ENCODE measurements at places on chromosomes 16 and 17.

GRCh38 chr16:53511403-53512280, 8.6 kb upstream of the AKTIP start:
- no peaks in the 10 kb centered on the region for H3K27me3 ChIP-seq
- no peak overlapping the region for H3K4me3 ChIP-seq
- no peak overlapping the region for H3K27ac ChIP-seq
- H3K36me3 ChIP-seq, result peaks cover 27% of the 10 kb centered on the region
- peaks cover 39% of the 10 kb centered on the region for H3K4me1 ChIP-seq

GRCh38 chr17:81044428-81044763, 9.4 kb downstream of the BAIAP2 start:
- peaks cover 5% of the 10 kb centered on the region for H3K4me1 ChIP-seq
- DNase-seq, result no peak
- H3K27me3 ChIP-seq, result no peaks in the 10 kb centered on the region
- no peaks in the 10 kb centered on the region for H3K36me3 ChIP-seq
- no peak overlapping the region for H3K27ac ChIP-seq

GRCh38 chr16:85019659-85020245, 7.8 kb upstream of the KIAA0513 start:
- no peak for DNase-seq
- peaks cover 15% of the 10 kb centered on the region for H3K27me3 ChIP-seq
- no peak overlapping the region for H3K4me3 ChIP-seq

DNA sequence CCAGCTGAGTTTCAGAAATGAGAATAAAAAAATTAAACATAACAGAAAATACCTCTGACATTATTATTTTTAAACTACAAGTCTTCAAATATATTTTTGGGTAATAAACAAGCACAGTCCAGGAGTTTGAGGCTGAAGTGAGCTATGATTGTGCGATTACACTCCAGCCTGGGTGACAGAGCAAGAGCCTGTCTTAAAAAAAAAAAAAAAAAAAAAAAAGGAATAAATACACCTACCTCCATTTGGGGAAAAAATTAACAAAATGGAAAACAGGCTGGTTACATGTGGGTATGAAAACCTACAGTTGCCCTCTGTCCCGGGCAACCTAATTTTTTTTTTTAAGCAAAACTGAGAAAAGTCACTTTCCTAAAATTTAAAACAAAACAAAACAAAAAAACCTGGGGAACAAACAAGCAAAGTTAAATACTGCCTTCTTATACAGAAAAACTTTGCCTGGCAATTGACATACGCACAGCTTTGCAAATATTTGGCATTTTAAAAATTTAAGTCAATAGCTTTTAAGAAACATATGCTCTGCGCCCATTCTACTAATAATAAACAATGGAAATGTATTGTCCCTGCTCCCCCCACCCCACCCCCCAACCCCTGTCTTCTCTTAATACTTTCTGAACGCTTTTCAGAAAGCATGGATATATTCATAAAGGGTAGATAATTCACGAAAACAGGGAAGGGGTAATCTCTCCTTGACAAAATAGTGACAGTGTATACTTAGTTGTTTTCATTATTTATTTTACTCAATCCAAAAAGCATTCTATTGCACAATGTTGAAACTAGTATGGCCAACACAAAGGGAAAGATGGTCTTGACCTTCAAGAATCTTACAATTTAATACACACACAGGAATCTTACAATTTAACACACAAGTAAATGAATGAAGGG, 81.3 kb downstream of the STH start:
- H3K27me3 ChIP-seq, result no peaks in the 10 kb centered on the region
- H3K27ac ChIP-seq, result no peak overlapping the region
- no peak overlapping the region for H3K4me3 ChIP-seq
- peaks cover 49% of the 10 kb centered on the region for H3K36me3 ChIP-seq
- DNase-seq, result no peak
- H3K4me1 ChIP-seq, result peaks cover 8% of the 10 kb centered on the region

DNA sequence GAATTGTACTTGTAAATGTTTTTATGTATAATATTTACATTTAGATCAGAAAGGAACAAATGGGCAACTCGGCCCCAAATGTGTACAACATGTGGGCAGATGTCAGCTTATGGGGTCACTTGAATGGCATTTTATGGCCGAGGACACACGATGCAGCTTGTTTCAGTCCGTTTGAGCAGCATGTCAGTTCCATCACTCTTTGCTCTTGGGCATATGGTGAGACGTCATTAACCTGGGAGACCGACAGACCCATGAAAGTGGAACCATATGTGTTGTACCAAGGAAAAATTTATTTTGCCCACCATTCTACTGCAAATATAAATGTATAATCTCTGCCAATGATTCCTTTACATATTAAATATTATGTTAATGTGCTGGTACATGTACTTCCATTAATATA, 561.9 kb upstream of the SOX9 start:
- no peak for DNase-seq
- H3K36me3 ChIP-seq, result no peaks in the 10 kb centered on the region
- H3K4me3 ChIP-seq, result no peak overlapping the region
- no peaks in the 10 kb centered on the region for H3K27me3 ChIP-seq

- H3K36me3 ChIP-seq, result peaks cover 21% of the 10 kb centered on the region
- H3K27ac ChIP-seq, result no peak overlapping the region
- DNase-seq, result no peak
- H3K4me3 ChIP-seq, result no peak overlapping the region
- H3K4me1 ChIP-seq, result peaks cover 14% of the 10 kb centered on the region
Observed at GRCh38 chr17:15432807-15433611, 34.4 kb downstream of the CDRT4 start.

GRCh38 chr16:81639348-81639747, 139.7 kb upstream of the PLCG2 start:
- H3K4me1 ChIP-seq, result peaks cover 11% of the 10 kb centered on the region
- no peak overlapping the region for H3K4me3 ChIP-seq
- H3K36me3 ChIP-seq, result no peaks in the 10 kb centered on the region
- H3K27ac ChIP-seq, result no peak overlapping the region
- no peak for DNase-seq
- H3K27me3 ChIP-seq, result no peaks in the 10 kb centered on the region

DNA sequence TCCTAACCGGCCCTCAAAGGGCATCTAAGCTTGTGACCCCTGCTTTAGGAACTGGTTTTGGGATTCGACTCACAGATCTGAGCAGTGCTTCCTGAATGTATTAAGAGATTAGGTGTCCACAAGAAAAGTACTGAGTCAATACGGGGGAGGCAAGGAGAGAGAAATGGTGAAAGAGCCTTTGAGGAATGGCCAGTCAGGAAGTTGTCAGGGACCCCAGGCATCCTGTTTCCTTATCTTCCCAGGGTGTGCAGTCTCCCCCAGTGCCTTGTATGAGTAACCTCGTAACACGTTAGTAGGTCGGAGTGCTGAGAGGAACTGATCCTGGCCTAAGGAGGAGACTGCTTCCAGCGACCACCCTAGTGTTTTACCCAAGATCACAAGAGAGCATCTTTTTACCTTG, 16.4 kb upstream of the TMED6 start:
- peaks cover 9% of the 10 kb centered on the region for H3K4me1 ChIP-seq
- peaks cover 66% of the 10 kb centered on the region for H3K36me3 ChIP-seq
- no peaks in the 10 kb centered on the region for H3K27me3 ChIP-seq
- no peak overlapping the region for H3K27ac ChIP-seq

DNA sequence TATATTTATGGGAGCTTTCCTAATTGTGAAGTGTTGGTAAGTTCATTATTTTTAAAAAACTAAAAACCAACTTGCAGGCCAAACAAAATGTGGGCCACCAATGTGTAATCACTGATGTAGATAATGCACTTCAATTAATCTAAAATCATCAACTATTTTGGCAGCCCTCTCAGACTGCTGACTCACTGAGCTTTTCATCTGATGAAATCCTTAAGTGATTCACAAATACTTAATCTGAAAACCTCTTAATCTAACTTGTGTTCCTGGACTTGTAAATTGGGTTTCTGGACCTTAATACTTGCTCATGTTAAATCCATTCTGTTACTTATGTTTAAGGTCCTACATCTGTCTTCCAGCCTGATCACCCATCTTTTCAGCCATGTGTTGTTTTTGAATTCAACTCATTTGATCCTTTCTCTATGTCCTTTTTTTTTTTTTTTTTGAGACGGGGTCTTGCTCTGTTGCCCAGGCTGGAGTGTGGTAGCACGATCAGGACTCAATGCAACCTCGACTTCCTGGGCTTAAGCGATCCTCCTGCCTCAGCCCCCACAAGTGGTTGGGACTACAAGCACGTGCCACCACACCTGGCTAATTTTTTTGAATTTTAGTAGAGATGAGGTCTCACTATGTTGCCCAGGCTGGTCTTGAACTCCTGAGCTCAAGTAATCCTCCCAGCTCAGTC, 39.0 kb downstream of the PRKCB start:
- peaks cover 14% of the 10 kb centered on the region for H3K36me3 ChIP-seq
- no peak overlapping the region for H3K27ac ChIP-seq
- peaks cover 50% of the 10 kb centered on the region for H3K4me1 ChIP-seq
